ENCODE measurements at places on chromosomes 5 and 9.

- DNase-seq, result no peak
Measured at GRCh38 chr5:75368391-75368790, 31.4 kb downstream of the HMGCR start.

- DNase-seq, result no peak
Measured at GRCh38 chr5:172624996-172625964, 15.8 kb upstream of the NEURL1B start.

GRCh38 chr9:3528451-3528850 lies 2.6 kb upstream of the RFX3 start:
- no peak for DNase-seq

DNA sequence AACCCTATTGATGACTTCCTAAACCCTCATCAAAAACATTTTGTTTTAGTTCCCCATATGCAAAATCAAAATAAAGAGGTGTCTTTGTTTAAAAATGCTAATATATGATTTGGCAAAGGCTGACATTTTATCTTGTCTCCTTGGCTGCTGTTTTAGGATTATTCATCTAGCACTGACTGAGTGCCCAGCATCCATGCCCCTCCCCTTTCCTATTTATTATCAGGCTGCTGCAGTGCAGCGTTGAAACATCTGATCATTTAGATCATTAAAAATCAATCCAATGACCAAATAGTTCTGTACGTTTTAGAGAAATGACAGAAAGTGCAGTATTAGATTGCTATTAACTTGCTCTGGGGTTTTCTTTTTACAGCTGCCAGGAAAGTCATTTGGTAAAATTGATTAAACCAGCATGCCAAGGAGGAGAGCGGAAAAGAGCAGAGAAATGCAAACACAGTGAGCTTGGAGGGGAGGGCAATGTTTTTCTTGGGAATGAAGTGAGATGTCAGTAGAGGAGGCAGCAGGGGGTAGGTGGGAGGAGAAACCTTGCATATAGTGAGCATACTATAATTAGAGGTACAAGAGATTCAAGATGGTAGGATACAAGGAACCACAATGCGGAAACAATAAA lies 286.3 kb downstream of the PDE4D start:
- no peak for DNase-seq

DNA sequence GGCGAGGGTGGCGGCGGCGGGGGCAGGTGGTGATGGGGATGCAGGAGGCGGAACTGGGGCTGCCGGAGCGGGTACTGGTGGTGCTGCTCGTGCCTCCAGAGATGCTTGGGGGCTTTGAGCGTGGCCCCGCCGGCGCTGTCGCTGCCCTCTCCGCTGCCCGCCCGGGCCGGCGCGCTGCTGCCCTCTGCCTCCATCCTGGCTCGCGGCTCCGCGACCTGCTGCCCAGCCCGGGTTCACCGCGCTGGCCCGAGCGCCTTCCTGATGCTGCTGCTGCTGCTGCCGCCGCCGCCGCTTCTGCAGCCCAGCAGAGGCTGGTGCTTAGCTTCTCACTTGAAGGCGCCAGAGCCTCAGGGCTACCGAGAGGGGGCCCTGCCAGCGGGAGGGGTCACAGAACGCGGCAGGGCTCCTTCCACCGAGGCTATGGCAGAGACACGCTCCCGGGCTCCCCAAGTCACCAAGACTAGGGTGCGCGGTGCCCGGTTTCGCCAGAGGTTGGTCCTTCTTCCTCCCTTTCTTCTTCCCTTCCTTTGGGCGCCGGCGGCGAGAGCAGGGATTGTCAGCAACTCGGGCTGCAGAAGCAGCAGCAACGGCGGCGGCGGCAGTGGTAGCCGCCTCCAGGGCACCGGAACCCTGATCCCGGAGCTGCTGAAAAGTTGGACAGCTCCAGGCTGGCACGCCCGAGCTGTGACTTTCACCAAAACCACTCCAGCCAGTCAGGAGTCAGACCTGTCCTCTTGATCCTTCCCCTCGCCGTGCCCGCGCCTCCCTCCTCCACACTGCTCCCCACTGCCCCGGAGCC lies at the start of gene PDE4D:
Gene PDE4D, minus strand, starts transcription at position 298 of the 799 bp plus-strand sequence.
- peak; percentile 53 for DNase-seq

- no peak for DNase-seq
Measured at GRCh38 chr9:21104787-21105186, 27.0 kb upstream of the IFNB1 start.

- DNase-seq, result no peak
Measured at GRCh38 chr9:128632066-128632465, 24.6 kb downstream of the DYNC2I2 start.

DNA sequence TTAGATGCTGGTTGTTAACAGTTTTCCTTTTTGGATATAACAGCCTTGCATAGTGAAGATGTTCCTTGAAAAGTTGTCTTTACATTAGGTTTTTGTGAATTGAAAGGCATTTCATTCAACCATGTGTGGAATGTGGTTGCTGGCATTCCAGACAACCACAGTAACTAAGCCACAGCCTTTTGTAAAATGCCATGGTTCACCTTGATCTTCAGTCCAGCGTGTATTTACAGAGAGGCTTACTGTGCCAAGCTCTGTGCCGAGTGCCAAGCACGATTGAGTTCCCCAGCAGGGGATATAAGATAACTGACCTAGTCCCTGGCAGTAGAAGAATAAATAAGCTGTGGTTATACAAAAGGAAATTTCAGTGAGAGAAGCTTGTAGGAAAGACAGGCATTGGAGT lies 4.9 kb downstream of the EXOSC2 start:
- DNase-seq, result no peak

GRCh38 chr9:122402874-122403273 lies 32.0 kb downstream of the PTGS1 start:
- no peak for DNase-seq

DNA sequence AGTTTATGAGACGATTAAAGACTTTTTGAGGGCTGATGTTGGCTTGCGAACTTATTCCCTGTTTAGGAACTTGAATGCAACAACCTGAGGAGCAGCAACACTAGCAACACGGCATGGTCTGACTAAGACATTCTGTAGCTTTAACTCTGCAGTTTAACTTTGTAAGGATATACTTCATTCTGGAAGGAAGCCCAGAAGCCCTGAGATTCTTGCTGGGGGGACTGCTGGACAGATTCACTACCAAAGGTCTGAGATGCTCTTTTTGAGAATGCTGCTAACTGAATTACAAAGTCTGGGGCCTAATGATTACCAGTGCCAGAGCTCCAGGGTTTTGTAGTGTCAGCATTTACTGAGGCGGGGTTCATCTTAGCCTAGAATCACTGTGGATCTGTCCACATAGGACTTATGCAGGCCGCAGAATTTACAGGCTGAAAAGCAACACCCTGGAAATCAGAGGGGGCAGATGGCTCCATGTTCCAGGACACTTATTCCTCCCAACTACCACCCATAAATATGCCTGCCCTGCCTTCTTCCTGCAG lies 537.1 kb upstream of the CDH18 start:
- no peak for DNase-seq

- no peak for DNase-seq
Measured at GRCh38 chr9:117545846-117546245, 131.0 kb upstream of the ASTN2 start.

DNA sequence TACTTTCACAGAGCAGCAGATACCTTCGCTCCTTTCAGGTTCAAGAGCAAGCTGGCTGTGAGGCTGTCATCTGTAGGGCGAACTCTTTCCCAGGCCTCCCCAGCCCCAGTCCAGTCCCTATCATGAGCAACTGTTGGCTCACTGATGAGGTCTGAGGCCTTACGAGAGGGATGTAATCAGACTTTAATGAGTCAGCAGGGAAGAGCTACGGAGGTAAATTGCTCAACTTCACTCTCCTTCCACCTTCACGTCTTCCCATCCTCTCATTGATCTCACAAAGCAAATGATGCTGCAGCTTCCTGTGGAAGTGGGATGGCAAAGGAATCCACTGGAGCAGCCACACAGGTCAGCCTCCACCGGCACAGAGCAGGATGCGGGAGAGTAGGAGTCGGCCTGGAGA lies 130.7 kb upstream of the TBCA start:
- DNase-seq, result no peak

- DNase-seq, result no peak
Measured at GRCh38 chr5:125106881-125107280, 360.4 kb upstream of the ZNF608 start.

- DNase-seq, result no peak
Measured at GRCh38 chr5:142290577-142291299, 34.1 kb downstream of the SPRY4 start.

DNA sequence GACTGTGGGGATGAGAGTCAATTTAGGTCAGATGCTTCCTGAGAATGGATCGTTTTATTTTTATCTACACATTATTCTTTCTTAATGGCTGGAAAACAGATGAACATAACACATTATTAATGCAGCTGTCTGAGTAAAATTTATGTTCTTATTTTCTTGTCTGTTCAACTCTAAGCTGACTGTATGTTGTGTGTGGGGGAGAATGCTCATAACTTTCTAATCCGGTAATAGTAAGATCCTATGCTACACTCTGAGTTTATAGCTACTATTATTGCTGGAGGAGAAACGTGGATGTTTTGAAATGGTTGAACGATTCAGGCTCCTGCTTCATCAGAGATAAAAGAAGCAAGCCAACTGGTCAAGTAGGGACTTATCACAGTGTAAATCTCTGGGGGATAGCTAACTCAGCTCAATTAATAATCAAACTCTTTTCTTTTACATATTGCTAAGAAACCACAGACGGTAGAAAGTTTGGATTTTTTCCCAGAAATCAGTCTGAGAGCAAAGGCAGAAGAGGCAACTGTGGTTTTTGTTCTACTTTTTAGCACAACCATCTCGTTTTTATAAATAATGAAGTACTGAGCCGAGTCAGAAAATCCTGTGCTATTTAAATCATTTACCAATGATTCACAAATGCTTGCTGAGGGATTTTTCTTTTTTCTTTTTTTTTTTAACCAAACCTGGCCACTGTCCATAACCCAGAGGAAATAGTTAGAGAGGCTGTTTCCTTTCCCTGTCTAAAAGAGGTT lies 265.0 kb upstream of the FAM174A start:
- no peak for DNase-seq

- no peak for DNase-seq
Measured at GRCh38 chr5:36436306-36436705, 134.6 kb upstream of the RANBP3L start.

DNA sequence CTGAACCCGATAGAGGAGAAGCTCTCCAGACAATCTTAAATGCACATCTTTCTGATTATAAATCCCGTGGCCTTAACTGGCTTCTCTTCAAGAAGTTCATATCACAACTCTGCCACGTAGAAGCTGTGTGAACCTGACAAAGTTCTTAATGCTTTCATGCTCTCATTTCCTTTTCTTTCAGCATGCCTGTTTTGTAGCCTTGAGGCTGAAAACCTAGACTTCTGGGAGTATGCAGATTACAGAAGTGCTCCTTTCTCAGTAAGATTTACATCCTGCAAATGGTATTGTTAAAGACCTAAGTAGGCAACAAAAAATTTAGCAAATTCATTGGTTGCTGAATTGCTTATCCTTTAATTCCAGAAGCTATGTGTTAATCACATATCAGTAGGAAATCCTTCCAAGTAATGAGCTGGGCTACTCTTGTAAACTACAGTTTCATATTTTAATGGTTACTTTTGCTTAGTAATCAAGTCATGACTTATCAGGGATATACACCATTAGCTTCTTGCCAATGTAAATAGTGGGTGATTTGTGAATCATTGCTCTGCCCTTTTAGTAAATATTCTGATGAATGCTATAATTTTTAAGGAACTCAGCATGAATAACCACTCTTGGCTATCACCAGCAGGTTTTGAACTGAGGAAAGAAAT lies 334.7 kb downstream of the FBXL7 start:
- no peak for DNase-seq

DNA sequence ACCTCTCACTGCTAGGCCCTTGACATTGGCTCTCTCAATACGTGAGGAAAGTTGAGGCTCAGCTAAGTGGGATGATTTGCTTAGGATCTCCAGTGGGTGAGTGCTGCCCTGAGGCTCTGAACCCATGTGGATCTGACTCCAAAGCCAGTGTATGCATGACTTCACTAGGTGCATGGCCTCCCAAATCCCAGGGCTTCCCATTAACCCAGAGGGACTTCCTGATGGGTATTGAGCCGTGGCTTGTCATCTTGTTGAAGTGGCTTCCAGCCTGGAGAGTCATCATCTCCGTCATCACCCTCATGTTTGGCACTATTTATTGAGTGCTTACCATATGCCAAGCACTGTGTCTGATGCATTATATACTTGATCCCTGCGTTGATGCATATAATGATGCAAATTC lies 37.3 kb upstream of the TEX48 start:
- no peak for DNase-seq

DNA sequence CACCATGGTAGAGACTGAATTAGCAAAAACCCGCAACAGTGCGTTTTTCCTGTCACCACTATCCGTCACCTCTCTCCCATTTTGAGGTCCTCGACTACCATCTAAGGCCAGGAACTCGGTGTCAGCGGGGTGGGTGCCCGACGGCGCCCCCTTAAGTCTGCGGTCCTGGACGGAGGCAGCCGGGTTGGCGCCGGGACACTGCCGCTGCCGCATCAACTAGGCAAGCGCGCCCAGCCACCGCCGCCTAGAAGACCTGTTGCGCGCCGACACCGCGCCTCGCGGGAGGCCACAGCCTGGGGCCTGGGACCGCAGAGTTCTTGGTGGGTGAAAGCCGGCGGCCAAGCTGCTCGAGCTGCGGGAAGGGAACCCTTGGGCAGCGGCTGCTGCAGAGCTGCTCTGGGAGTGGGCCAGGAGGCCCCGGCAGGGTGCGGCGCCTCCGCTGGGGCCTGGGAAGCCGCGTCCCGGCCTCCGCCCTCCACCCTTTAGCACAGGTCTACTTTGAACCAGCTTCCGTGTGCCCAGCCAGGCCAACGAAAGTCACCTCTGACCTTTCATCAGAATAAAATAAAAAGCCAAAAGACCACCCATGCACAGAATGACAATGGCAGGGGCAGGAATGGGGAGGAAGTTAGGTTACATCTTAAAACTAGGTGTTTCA lies 3.5 kb downstream of the FOXB2 start:
- no peak for DNase-seq

DNA sequence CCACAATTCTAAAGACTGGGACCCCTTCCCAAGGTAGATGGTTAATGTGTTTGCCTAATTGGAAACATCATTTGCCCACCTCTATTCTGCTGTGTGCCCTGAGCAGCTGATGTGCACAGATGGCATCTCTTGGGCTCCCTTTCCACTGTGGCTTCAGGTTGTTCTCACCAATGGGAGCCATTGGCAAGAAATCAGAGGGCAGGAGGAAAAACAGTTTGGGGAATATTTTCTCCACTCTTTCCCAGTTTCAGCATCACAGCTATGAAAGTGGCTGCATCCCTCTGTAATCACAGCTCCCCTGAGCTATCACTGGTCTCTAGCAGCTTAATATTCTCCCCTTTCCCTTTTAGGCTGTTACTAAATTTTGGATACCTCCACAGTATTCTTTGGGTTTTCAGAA lies 911.6 kb upstream of the SEMA6A start:
- no peak for DNase-seq

DNA sequence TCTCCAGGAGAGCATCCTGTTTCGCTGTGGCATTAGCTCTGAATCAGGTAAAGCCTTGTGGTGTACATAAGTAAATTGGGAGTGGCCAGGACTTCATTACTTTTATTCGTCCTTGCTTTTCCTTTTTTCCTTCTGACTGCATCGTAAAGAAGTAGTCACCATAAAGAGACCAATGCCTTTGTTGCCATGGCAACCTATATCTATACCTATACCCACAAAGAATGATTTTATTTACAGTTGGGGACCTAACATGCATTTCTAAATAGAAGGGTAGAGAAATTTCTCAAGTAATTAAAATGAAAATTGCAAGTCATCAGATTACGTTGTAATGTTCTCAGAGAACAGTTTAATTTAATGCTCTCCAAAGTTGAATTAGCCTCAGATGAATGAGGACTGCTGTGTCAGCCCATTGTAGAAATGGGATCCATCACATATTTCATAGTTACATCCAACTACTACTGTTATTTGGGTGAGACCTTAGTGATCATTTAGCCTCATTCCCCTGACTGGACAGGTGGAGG lies 18.6 kb downstream of the PTCD2 start:
- DNase-seq, result no peak

- DNase-seq, result no peak
Measured at GRCh38 chr5:172173564-172174153, 14.4 kb downstream of the STK10 start.
